ENCODE measurements at places on chromosomes 6 and 20.

- DNase-seq, result peak; percentile 11
Observed at GRCh38 chr20:46308258-46309157, at the start of gene CDH22. Gene CDH22, minus strand, starts transcription at chr20:46308498. Its CDS starts 57,204 bp downstream, at chr20:46251294.

DNA sequence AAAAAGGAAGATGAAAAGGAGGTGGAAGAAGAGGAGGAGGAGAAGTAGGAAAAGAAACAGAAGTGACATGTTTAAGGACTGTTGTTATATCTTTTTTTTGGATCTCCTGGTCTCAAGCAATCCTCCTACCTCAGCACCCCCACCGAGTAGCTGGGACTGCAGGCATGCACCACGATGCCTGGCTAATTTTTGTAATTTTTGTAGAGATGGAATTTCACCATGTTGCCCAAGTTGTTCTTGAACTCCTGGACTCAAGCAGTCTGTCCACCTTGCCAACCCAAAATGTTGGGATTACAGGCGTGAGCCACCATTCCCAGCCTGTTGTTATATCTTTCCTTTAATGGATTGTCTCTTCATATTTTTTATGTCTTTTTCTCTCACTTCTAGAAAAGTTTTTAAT lies 19.5 kb upstream of the BCLAF1 start:
- DNase-seq, result no peak

GRCh38 chr6:21772884-21773575 lies 179.5 kb downstream of the SOX4 start:
- DNase-seq, result no peak

DNA sequence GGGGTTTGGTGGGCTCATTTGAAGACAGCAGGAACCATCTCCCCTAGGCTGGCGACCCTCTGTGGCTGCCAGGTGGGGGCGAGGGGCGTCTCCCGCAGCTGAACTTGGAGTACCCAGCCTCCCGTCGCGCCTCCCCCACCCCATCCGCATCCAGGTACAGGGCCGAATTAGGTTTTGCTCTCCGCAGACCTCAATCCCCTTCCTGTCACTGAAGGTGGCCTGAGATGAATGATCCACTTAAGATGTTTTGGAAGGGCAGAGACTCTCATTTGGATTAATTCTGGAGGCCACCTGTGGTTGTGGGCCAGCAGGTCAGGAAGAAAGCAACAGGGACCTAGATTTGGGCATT lies 493 bp downstream of the CD83 start:
- DNase-seq, result no peak

GRCh38 chr6:159979136-159979874 lies 10.4 kb downstream of the IGF2R start:
- peak; percentile 57 for DNase-seq

DNA sequence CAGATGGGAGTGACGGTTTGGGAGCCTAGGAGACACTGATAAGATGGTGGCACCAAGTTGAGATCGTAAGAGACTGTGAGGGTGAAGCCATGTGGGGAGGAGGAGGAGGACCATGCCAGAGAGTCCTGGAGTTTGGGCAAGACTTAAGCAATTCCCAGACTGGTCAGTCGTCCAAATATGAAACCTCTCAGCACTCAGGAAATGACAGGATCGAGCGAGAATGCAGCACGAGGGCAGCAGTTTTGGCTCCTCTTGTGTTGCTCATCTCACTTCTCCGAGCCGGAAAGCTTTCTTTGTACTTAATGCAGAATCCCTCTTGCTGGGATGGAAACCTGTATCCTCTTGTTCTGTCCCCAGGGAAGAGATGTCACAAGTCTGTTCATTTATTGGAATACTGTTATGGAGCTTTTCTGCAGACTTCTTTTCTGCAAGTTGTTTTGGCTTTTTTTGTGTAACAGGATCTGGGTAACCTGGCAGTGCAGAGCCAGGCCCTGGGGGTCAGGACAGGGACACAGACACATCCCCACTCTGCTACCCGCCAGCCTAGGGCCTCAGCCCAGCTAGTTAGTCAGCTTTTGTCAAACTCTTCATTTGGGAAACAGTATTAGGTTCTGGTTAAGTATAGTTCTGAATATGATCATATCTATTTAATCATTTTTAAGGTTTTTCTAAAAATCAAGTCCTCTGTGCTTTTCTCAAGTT lies 34.3 kb downstream of the FNDC1 start:
- DNase-seq, result no peak

- DNase-seq, result peak; percentile 6
Observed at GRCh38 chr6:47242483-47243386, 67.0 kb downstream of the TNFRSF21 start.

DNA sequence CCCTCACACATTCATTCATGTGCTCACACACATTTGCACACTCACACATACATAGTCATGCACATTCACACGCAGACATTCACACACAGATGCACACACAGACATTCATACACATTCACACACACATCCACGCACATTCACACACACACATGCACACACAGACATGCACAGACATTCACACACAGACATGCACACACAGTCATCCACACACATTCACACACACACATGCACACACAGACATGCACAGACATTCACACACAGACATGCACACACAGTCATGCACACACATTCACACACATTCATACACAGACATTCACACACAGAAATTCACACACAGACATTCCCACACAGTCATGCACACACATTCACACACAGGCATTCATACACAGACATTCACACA lies 147.3 kb downstream of the PACRG start:
- no peak for DNase-seq

DNA sequence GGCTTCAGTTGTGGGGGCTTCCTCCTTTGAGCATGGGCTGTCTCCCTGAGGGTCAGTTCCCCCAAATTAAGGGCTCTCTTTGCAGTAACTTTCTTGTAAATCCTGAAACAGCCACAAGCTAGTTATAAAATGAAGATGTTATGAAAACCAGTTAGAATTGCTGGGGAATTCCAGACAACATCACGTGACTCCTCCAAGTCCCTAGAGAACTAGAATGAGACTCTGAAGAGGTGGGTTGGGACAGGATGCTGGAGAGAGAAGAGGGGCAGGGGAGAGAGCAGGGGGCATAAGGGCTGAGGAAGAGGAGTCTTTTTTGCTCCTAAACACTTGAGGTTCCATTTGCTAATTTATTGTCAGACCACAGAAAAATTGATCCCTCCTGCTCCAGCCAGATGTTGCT lies 380.3 kb downstream of the DHX35 start:
- no peak for DNase-seq

DNA sequence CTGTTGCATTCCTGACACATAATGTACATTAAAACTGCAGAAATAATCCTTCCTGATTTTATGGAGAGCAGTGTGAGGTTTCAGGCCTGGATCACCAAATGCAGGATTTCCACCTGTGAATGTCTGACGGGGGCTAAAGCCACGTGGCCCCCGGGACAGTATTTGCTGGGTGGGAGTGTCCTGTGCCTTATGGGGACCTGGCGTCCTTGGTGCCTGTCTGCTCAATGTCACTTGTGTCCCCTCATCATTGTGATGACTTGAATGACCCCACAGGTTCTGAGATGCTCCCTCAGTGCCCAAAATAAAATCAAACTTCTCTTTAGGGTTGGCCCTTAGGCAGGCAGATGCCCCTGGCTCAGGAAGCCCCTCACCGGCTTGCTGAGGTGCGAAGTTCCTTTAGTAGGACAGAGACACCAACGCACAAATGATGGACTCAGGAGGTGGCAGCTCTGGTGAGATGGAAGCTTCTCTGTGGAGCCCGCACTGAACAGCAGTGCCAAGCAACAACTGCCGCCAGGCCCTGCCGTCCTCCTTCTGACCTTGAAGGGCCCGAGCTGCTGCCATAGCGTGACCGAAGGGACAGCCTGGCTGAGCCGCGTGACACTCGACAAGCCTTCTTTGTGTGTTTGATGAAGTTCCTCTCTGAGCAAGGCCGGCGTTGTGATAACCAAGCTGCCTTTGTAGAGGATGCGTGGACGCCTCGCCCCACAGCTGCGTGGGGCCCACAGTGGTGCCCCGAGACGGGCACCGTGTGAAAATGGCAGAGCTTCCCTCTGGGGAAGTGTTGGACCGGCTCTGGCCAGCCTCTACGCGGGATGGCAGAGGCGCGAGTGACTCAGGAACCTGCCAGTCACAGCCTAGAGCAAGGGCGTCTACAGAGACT lies 30.9 kb downstream of the FRMD1 start:
- no peak for DNase-seq

- no peak for DNase-seq
Observed at GRCh38 chr20:6231556-6231955, 108.7 kb upstream of the FERMT1 start.

DNA sequence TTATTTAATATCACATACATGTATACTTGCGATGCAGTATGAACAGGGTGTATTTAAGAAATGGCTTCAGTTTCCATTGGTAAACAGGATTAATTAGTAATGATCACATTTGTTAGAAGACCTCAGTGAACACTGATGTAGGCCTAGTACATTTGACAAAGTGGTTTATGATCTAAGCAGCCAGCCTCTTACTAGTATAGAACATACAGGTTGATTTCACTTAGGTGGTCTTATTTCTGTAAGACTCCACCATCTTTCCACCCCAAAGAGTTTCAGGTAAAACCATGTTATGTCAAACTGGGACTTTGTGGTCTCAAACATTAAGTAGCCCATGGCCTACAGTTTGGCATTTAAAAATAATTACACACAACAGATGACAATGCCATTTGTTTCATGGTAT lies 20.2 kb upstream of the MRPS10 start:
- no peak for DNase-seq

DNA sequence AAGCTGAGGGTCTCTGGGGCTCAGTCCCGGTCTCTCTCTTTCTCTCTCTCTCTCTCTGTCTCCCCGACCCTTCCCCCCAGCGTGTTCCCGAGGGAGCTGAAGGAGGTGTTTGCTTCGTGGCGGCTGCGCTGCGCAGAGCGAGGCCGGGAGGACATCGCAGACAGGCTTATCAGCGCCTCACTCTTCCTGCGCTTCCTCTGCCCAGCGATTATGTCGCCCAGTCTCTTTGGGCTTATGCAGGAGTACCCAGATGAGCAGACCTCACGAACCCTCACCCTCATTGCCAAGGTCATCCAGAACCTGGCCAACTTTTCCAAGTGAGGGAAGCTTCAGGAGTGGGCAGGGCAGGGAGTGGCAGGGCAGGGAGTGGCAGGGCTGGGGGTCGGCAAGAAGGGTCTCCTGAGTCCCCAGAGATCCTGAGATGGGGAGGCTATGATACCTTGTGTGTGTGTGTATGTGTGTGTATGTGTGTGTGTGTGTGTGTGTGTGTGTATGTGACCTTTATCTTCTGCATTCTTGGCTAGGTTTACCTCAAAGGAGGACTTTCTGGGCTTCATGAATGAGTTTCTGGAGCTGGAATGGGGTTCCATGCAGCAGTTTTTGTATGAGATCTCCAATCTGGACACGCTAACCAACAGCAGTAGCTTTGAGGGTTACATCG lies 13.6 kb upstream of the ZBTB9 start:
- DNase-seq, result no peak

- no peak for DNase-seq
Observed at GRCh38 chr6:37230104-37230503, 27.5 kb upstream of the TBC1D22B start.

GRCh38 chr6:34273242-34273805 lies 24.5 kb upstream of the SMIM29 start:
- DNase-seq, result no peak

GRCh38 chr20:381581-382290 lies 1.2 kb downstream of the TRIB3 start:
- DNase-seq, result peak; percentile 66

DNA sequence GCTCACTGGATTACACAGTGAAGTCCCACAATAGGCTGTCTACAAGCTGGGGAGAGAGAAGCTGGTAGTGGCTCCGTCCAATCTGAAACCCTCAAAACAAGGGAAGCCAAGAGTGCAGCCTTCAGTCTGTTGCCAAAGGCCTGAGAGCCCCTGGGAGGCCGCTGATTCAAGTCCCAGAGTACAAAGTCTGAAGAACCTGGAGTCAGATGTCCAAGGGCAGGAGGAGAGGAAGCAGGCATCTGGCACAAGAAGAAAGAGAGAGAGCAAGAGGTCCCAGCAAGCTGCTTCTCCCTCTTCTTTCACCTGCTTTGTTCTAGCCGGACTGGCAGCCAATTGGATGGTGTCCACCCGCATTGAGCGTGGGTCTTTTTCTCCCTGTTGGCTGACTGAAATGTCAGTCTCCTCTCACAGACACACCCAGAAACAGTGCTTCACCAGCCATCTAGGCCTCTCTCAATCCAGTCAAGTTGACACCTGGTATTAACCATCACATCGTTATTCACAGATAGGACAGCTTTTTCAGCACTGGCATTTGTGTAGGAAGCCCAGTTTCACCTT lies 51.2 kb downstream of the CRYBG1 start:
- no peak for DNase-seq

DNA sequence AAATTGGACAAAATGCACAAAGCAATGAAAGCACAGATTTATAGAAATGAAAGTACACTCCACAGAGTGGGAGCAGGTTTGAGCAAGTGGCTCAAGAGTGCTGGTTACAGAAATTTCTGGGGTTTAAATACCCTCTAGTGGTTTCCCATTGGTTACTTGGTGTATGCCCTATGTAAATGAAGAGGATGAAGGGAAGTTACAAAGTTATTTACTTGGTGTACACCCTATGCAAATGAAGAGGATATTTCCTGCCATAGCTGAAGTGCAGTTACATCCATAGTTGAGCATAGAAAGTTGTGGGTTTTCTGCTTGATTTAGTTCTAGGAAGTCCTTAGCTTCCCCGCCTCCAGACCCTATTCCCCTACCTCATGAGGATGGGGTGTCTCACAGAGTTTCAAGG lies 22.7 kb downstream of the BCAS1 start:
- DNase-seq, result no peak

GRCh38 chr20:32332614-32333013 lies 25.5 kb upstream of the ASXL1 start:
- no peak for DNase-seq

DNA sequence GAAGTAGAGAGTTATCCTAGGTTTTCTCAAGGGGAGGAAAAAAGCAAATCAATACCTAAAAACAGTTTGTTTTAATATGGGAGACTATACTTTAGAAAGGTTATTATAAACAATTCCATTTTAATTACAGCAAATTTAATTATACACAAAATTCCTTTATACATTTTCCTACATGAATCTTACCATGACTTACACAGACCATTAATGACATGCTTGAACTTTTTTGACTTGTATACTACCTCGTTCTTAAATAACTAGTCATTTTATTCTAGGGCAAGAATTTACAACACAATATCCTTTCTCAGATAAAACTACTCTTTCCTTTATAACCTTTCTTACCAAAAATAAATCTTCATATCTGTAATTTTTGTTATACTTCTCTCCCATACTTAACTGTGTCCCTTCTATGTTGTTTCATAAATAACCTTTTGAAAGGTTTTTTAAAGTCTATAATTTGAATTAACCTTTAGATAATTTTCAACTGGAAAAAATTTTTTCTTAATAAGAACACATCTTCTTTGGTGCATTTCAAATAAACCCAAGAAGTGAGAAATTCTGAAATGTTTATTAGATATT lies 729.4 kb downstream of the TENT5A start:
- DNase-seq, result no peak

- no peak for DNase-seq
Observed at GRCh38 chr6:11460001-11460668, 77.4 kb upstream of the TMEM170B start.

- no peak for DNase-seq
Observed at GRCh38 chr6:108002365-108003221, 44.6 kb upstream of the SEC63 start.

All from activated CD4-positive, alpha-beta T cell treated with anti-CD3 and anti-CD28 coated beads, Interleukin-2, amount 50 U/mL, for 4 hours (primary cell).